Aorta (tissue), 5 donors: ENCODE measurements at places on chromosomes 2 and 18. TPM values are rescaled to one million over a fixed set of nuclear protein-coding genes. Genes with fewer than 3 reads are reported as not detected.

CNDP1 gene
- 0.49 TPM for total RNA-seq

TGFA gene
- 2.0 TPM for total RNA-seq

HOXD4 gene
- total RNA-seq, result 7.7 TPM

BMP10 gene
- total RNA-seq, result not detected

IKZF2 gene
- total RNA-seq, result 17.1 TPM

FAM124B gene
- 4.8 TPM for total RNA-seq

SNORC gene
- total RNA-seq, result 1.7 TPM

NYAP2 gene
- total RNA-seq, result 2.0 TPM

RNF138 gene
- total RNA-seq, result 21.0 TPM

RBM43 gene
- total RNA-seq, result 11.7 TPM

ANKRD62 gene
- total RNA-seq, result not detected

- DNase-seq, result peak; percentile 88
Measured at GRCh38 chr2:33275689-33276444, 200.6 kb upstream of the RASGRP3 start.

GRCh38 chr2:121088251-121089165 is 196.5 kb downstream of the TFCP2L1 start:
- DNase-seq, result no peak

- no peak for DNase-seq
Measured at GRCh38 chr2:203783496-203784203, 77.2 kb downstream of the CD28 start.

GRCh38 chr2:156164091-156164720 is 168.3 kb downstream of the NR4A2 start:
- no peak for DNase-seq

DNA sequence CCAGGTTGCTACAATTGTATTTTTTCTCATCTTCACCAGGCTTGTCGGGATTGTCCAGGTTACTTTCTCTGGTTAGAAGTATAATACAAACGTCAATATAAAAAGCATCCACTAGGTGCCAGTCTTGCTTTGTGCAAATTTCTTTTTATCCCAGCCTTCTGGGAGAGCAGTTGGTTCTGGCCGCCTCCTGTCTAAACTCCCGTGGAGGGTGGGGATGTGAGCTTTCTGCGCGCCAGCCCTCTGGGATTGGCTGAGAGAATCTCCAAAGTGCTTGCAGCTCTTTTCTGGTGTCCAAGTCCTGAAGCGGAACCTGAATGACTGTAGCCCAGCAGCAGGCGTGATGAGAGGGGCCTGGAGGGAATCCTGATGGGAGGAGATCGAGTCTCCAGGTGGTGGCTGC is 22.4 kb upstream of the TOGARAM2 start:
- peak; percentile 66 for DNase-seq

GRCh38 chr2:8882094-8882493 is 44.7 kb upstream of the KIDINS220 start:
- DNase-seq, result no peak

- no peak for DNase-seq
Measured at GRCh38 chr2:85399183-85399455, 11.0 kb downstream of the CAPG start.

GRCh38 chr2:225037415-225038230 is 4.6 kb downstream of the DOCK10 start:
- no peak for DNase-seq

DNA sequence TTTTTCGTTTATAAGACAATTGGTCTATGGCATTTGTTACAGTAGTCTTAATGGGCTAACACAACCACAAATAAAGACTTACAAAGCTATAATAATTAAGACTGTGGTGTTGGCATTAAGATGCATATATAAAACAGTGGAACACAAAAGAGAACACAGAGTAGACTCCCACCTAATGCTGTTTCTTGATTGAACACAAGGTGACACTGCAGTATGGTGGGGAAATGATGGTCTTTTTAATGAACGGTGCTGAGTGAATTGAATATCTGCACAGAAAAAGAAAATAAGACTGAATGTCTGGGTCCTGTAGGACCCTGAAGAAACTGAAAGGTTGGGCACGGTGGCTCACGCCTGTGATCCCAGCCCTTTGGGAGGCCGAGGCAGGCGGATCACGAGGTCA is 1136.6 kb upstream of the NXPH2 start:
- no peak for DNase-seq

DNA sequence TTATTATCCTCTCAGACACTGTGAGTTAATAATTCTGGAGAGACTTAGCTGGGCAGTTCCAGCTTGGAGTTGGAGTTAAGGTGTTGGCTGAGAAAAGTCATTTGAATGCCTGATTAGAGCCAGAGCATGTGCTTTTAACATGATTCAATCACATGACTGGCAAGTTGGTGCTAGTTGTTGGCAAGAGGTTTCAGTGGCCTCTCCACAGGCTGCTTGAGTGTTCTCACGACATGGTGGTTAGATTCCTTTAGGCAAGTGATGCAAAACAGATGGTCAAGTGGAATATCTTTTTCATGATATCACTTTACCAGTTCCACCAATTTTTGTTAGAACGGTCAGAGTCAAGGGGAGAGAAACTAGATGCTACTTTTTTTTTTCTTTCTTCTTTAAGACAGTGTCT is 262.7 kb upstream of the FN1 start:
- no peak for DNase-seq

GRCh38 chr2:233161730-233162129 is 89.7 kb upstream of the ATG16L1 start:
- DNase-seq, result no peak

GRCh38 chr2:24871852-24872333 is 48.1 kb downstream of the ADCY3 start:
- DNase-seq, result no peak

GRCh38 chr2:176137906-176138305 is 8.4 kb downstream of the HOXD8 start:
- DNase-seq, result no peak

DNA sequence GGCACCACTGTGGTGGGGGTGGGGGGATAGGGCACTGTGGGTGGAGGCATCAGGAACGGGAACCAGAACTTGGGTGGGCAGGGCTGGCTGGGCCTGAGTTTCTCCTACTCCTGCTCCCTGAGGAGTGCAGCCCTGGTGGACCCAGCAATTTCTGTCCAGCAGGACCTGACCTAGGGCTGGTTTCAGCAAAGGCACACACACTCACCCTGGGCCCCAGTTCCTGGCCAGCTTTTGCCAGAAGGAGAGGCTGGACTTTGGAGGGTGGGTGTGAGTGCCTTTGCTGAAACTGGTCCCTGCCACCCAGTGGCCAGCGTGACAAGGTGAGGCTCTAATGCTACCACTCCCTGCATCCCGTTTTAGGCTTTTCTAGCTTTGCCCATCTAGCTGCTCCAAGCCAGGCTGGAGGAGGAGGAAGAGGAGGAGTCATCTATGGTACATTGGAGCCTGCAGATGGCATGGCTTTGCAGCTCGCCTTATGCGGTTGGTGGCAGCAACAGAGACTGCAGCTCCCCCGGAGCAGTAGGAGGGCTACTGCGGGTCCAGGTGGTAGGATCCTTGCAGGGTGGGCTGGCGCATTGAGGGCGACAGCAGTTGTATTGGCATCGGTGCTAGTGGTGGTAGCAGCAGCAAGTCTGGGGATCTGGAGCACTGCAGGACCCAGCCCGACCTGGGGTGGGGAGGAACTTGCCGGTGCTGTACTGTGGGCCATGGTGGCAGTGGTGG is 40.4 kb upstream of the IMP4 start:
- no peak for DNase-seq
